ENCODE measurements at places on chromosomes 5 and 9. TPM values are rescaled to one million over a fixed set of nuclear protein-coding genes. Genes with fewer than 3 reads are reported as not detected.
A peak's percentile ranks its signal among the peaks of the same experiment; 100 is the strongest.

DNA sequence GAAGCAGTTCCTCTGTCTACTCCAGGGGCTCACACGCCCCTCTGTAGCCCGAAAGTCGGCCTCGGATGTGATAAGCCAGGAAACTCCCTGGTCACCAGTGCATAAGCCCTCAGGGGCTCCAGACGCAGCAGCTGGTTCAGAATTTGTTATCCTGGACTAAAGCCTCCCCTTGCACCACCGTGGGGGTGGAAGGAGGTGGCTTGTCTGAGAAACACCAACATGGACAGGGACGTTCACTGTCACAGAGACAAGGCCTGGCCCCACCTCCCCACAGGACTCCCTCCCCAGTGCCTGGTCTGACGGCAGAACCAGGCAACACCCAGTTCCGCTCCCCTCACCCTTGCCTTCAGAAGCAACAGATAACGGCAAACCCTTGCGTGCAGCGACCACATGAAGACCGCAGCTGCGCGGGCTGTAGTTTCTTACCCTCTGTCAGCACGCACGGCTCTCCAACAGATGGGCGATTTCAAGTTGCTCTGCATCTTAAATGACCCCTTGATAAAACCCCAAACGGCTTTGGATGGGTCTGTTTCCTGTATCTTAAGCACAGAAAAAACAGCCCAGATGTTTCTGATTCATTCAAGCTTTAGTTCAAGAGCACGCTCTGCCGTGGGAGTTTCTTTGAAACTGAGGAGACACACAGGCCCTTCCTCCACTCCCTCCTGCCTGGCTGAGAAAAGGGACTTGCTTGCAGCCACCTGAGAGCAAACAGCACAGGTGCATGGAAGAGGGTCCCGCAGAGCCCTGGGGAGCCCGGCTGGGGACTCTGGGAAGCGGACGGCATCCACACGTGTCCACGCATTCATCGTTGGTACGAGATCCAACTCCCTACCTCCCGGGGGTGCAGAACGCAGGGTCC lies 44.7 kb upstream of the NKD2 start:
- no peak for DNase-seq

GRCh38 chr5:81842795-81843398 lies 92.0 kb upstream of the SSBP2 start:
- DNase-seq: no peak

GRCh38 chr5:152205804-152206203 lies 199.3 kb downstream of the NMUR2 start:
- DNase-seq: no peak

- DNase-seq: no peak
Measured at GRCh38 chr5:83312663-83313062, 158.9 kb upstream of the VCAN start.

DNA sequence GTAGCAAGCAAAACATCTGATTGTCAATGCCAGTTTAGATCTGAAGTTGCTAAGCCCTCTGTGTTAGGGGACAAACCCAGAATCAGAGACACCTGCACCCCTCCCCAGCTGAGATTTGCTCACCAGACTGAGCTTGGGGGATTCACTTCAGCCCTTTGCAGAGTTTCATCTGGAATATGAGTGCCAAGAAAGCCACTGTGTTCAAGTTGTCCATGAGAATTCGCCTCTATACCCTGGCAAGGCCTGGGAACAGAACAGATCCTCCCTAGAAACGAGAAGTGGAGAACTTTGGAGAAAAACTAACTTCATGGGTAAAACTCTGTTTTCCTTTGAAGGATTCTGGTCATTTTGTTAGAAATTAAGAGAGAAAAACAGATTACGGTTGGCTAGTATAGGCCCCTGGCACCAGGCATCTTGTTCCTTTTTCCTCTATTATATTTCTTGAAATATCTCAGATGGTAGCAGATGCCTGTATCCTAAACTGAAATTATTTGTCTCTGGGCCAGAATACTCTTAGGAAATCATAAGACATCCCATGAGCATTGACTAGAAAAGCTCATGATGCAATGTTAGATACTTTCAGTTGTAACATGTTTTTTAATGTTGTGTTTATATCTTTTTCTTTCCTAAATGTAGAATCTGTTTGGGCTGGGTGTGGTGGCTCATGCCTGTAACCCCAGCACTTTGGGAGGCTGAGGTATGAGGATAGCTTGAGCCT lies 64.4 kb downstream of the SNX18 start:
- no peak for DNase-seq

DNA sequence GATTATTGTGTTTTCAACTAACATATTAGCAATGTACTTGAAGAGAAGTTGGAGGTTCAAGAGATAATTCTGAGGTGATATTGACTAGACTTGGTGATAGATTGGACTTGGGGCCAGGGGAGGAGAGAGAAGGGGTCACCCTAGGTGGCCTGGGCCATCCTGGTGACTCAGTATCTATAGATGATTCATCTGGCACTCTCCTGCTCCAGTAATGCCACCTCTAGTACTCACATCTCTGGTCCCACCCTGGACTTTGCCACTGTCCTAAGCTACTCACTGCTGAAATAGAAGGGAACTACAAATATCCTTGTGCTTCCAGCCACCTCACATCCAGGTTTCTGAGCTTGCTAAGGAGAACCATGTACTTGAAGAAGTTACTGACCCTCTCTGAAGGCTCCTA lies 249.9 kb downstream of the ARRDC3 start:
- no peak for DNase-seq

DNA sequence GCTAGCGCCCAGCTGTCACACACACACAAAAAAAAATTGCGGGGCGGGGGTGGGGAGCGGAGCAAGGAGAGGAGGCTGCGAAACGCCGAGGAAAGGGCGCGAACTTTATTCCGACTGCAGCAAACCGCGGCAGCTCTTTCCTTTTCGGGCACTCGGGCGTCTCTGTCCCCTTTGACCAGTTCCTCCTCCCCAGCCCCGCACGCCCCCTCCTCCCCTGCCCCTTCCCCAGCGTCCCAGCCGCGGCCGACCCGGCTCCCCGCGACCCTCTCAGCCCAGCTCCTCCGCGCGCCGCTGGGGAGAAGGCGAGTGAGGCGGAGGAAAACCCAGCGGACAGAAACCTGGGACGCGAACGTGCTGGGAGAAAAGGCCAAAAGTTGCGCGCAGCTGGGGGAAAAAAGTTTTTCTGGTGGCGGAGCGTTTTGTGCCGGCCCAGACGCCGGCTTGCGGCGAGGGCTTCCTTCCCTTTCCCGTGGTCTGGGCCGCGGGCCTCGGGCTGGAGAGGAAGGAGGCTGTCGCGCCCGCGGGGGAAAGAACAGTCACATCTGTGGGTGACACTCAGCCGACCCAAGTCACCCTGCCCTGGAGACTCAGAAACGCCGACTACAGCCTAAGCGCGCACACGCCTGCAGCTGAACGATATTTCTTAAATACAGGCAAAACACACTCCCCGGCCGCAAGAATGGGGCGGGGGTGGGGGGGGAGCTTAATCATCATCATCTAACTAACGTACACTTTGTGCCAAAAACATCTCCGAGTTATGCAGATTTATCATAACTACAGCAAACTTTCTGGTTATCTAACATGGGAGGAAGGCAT lies 1.1 kb upstream of the BNC2 start:
- DNase-seq: peak; percentile 23

DNA sequence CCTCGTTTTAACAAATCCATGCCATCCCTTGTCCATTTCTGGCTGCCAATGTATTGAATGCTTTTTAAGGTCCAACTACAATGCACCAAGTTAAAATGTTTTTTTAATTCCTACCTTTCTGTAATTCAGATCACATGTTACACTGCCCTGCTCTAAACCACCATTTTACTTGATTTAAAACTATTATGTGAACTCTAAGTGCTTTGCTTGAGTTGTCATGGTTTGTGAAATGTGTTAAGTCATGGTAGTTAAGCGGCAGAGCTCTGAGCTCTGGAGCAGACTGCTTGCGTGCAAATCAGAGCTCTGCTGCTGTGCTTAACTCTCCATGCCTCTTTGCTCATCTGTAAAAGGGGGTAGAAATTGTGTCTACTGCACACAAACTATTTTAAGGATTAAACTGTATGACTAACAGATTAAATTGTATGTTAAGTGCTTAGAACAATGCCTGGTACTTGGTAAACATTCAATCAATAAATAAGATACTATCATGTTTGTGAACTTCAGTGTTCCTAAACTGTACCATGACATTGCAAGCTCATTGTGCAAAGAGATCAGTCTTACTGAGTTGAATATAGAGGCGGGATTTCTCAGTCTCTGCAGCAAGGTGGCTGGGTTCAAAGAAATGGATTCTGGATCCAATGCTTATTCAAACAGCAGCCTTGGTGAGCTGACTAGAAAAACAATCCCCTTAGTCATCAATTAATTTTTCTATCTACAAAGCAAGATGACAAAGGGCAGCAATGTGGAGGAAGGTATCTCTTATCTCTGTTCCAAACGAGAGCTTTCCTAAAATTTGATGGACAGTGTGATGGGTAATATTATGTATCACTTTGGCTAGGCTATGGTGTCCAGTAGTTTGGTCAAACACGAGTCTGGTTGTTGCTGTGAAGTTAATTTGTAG lies 16.1 kb upstream of the CMBL start:
- no peak for DNase-seq

DNA sequence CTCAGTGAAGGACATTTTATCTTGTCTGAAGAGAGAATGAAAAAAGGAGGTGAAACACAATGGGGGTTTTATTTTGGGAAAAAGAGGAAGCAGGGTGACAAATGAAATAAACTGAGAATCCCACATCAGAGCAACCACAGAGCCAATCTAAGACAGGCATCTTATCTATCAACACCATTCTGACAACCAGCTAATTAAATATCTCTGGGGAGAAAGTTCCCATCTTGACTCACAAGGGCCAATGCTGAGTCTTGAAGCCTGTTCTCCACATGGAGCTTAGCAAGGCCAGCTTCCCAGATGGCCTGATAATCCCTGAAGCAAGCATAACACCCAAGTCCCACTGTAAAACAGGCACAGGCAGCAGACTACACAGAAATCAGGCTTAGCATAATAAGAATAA lies 30.4 kb downstream of the DPYSL3 start:
- DNase-seq: no peak

- no peak for DNase-seq
Measured at GRCh38 chr9:114314256-114314867, 8.5 kb upstream of the ORM1 start.

DNA sequence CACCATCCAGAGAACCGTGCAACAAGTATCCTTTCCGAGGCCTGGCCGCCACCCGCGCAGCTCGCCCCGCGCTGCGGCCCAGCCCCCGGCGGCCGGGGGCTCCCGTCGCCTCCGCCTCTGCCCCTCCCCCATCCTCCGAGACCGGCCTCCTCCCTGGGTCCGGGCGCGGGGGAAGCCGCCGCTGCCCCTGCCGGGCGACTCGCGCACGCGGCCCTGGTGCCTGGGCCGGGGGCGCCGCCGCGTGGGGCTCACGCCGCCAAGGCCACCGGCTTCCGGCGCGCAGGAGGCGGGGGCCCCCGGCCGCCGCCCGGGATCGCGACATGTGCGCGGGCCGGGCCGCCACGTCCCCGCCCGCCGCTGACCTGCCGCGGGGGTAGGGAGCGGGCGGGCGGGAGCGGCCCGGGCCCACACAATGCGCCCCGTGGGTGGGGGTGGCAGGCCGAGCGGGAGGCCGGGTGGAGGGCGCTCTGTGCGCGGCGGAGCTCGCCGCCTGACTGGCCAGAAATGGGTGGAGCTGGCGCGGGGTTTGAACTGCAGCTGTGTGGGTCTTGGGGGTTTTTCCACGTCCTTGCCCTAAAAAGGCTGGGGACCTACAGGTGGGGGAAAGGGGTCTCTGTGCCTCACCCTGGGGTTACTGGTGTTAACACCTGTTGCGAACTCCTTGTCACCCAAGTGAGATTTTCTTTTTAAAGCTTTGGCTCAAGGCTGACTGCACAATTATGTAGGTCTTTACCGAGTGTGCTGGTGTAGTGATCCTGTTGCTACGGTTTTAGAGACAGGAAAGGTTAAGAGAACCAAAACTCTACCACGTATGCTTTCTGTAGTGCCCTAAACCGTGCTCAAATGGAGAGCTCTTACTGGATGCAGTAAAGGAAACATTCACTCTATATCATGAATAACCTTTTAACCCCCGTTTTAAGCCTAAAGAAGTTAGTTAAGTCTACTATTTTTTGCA lies 32.3 kb downstream of the TNPO1 start:
- DNase-seq: peak; percentile 54

Gene HBEGF
- 1.3 TPM for total RNA-seq

Gene COMMD10
- total RNA-seq: 31.6 TPM

Measured in progenitor cell of endocrine pancreas (in vitro differentiated cells).